ENCODE measurements at places on chromosomes 1 and 21. TPM values are rescaled to one million over a fixed set of nuclear protein-coding genes. Genes with fewer than 3 reads are reported as not detected.

DNA sequence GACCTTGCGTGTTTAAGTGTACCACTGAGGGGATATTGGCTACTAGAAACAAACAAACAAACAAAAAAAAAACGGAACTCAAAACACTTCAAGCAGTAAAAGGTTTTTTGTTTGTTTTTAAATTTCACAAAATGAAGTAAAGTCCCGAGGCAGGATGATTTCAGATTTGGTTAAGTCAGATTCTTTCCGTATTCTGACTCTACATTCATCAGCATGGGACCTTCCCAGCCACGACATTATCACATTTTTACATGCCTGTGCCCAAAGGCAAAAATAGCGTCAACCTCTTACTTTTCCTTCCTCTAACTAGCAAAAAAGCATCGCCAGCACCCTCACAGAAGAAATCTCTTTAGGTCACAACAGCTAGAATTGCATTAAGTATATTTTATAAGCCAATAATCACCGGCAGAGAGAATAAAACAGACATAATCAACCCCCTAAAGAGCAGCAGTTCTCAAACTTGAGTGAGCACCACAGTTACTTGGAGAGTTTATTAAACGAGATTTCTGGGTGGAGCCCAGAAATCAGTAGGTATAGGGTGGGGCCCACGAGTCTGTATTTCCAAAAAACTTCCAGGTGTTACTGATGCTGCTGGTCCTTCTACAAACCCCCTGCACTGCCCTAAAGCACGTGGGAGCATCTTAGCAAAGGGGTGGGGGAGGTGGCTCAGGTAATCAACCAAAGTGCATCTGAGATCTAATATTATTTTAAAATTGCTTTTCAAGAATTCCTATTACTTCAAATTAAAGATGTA is 227.6 kb downstream of the RGS7 start:
- DNase-seq, result no peak
- no peak overlapping the region for H3K4me3 ChIP-seq
- peaks cover 94% of the 10 kb centered on the region for H3K27me3 ChIP-seq
- H3K4me1 ChIP-seq, result no peaks in the 10 kb centered on the region
- H3K27ac ChIP-seq, result no peak overlapping the region

DNA sequence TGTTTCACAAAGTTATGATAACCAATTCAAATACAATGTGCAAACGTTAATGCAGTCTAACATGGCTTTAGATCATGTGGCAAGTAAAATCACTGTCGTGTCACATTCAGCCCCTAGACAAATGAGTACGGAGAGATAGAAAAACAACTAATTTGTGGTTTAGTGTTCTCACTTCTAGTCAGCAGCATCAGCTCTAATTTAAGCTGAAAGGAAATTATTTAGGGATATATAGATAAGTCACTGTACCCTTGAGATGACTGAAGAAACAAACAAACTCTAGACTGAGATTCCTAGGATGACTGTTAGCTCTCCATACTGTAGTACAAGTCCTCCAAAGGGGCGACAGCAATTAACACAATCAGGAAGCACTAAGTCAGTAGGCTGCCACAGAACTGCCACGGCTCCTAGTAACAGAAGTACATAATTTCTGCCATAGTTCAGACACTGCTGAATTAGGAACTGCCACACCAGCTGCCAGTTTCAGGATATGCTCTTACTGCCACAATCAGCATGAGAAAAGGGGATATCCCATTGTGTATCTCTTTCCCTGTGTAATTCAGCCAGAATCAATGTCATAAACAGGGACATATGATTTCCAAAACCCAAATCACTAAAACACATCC is 150.4 kb upstream of the NEGR1 start:
- peaks cover 15% of the 10 kb centered on the region for H3K4me1 ChIP-seq
- no peaks in the 10 kb centered on the region for H3K36me3 ChIP-seq
- no peaks in the 10 kb centered on the region for H3K27me3 ChIP-seq
- DNase-seq, result no peak

DNA sequence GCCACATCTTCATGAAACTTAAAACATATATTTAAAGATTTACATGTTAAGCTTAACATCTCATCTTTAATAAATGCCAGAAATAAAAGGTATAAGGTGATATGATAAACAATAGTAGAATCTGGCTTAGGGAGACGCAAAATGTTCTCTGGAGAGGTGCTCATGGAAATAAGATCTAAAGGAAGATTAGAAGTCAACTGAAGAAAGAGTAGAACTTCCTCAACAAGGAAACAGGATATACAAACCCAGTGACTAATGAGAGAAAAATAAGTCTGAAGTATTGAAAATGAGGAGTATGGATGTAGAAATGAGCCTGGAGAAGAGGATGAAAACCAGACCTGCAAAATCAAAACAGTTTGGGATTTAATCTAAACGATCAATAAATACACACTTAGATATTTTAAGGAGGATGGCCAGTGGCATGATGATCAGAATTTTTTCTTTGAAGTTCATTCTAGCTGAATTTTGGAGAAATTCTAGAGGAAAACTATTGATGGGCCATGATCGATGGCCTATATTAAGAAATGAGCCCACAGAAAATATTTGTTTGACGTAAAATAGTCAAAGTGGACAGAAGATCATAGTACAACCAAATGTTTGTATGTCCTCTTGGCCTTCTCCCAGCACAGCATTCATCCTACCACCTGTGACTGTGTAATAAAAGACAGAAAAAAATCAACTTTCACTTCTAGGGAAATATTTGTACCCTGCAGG is 387.9 kb upstream of the PTBP2 start:
- DNase-seq, result no peak
- H3K4me3 ChIP-seq, result no peak overlapping the region
- H3K4me1 ChIP-seq, result no peaks in the 10 kb centered on the region
- no peaks in the 10 kb centered on the region for H3K27me3 ChIP-seq
- H3K27ac ChIP-seq, result no peak overlapping the region
- no peaks in the 10 kb centered on the region for H3K36me3 ChIP-seq

PLEKHN1 gene
- total RNA-seq, result 14.0 TPM

DNA sequence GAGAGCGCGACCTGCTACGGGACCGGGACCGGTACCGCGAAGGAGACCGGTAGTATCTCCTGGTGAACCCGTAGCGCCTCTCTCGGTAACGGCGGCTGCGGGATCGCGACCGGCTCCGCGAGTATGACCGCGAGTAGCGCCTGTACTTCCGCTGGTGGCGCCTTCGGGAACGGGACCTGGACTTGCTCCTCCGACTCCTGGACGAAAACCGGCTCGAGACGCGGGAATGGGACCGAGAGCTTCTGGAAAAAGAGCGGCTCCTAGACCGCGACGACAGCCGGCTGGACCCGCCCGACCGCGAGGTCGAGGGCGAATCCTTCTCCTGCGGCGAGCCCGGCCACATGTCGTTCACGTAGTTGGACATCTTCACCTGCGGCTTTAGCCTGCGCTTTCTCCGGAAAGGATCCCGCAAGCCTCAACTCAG is 642 bp downstream of the RSRP1 start:
- DNase-seq, result no peak
- peak overlapping the region; percentile 76 for H3K27ac ChIP-seq
- H3K27me3 ChIP-seq, result no peaks in the 10 kb centered on the region
- peaks cover 44% of the 10 kb centered on the region for H3K36me3 ChIP-seq

Data from PC-3 (cell line).